Eye (tissue), 1 donor: ENCODE measurements at places on chromosomes 5 and 9.

DNA sequence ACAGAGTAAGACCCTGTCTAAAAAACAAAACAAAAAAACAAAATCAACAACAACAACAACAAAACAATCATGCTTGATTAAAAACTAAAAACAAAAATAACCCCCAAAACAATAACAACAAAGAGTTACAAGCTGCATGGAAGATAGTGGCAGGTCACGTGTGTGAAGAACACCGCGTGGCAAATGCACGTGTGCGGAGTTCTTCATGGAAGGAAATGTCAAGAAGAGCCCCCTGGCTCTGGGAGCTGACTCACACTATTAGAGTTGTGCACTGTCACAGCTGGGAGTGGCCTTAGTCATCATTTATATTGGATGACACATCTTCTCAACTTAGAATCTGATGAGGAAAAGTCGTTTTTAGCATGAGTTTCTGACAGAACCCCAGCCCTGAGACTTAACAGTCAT is 110.5 kb downstream of the JMY start:
- DNase-seq: no peak

- no peak for DNase-seq
Observed at GRCh38 chr9:122176916-122177315, 17.2 kb downstream of the MORN5 start.

DNA sequence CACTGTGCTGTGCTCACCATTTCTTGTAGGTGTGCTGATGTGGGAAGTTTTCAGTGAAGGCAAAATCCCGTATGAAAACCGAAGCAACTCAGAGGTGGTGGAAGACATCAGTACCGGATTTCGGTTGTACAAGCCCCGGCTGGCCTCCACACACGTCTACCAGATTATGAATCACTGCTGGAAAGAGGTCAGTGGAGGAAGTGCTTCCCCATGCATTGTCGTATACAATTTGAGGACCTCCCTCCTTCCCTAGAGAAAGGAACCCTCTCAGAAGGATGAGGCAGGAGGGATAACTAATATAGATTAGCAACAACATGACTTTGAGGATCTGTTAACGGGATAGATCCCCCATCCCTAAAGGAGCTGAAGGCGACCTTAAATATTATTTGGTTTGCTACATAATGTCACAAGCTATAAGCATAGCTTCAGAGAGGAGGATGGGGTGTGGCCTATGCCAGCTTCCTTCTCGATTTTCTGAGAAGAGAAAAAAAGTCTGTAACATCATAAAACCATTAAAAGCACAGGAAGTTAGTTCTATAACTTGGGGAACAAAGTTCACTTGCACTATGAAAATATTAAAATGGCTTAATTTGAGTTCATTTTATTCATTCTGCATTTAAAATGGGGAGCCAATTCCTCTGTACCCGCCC is 17.0 kb upstream of the CYFIP2 start:
- DNase-seq: no peak

DNA sequence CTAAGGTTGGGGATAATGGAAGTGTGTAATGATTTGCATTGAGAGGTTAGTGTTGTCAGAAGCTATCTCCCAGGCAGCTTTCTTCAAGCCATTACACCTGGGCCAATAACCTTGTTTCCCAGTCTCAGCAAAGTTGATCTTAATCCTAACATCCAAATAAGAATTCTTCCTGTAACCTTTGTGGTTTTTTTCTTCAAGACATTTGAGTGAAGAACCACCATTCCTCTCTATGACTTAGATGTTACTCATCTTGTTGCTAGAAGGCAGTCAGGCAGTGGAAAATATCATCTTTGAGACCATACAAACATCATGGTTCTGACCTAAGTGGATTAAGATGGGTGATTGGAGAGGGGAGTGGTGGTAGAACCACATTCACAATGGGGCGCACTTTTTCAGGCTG is 103.5 kb downstream of the NDUFAF2 start:
- DNase-seq: no peak

DNA sequence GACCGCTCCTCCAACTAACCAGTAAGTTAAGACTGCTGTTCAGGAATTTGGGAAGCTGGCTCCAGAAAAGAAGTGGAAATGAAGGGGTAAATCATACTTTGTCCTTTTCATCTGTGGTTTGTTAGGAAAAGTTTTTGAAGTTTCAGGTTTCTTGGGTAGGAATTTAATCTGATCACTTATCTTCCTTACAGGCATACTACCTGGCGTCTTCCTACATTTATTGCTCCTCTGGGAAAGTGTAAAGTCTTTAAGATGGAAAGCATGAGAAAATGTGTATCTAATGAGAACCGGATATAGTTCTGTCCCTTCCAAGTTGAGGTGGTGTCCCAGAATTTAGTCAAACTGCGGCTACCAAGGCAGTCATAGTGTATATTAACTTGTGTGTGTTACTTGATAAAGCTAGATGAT is 1.3 kb downstream of the RASA1 start:
- DNase-seq: no peak

DNA sequence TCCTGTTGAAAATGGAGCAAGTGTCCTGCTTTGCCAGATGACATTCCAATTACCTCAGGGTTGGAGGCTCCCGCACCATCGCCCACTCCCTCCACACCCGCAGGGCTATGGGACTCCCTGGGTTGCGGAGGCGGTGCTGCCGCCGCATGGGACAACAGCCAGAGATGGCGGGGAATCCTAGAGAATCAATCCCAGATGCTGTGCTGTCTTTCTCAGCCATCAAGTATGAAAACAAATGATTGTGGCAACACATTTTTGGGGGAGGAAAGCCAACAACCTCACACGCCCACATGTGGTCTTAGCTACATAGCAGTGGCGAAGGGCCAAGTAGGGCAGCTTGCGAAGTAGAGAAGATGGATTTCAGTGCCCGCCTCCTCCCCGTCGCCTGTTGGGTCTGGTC is 46.7 kb downstream of the IL31RA start:
- peak; percentile 81 for DNase-seq

DNA sequence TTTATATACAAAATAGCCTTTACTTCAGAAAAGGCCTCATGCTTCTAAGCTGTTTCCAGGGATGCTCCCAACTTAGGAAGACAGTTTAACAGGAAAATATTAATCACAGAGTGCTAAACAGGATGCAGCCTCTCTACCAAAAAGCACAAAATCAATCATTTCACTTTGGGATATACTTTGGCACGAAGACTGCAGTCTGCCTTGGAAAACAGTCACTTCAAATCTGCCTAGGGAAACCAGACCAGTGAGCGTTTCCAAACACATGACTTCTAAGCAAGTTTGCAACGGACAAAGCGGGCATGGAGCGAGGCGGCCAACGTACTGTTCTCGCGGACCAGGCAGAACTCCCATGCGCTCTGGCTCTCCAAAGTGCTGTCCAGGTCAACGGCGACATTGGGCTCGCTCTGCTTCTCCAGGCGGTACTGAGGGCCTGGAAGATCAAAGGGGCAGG is 201.0 kb downstream of the MAPKAP1 start:
- DNase-seq: no peak

DNA sequence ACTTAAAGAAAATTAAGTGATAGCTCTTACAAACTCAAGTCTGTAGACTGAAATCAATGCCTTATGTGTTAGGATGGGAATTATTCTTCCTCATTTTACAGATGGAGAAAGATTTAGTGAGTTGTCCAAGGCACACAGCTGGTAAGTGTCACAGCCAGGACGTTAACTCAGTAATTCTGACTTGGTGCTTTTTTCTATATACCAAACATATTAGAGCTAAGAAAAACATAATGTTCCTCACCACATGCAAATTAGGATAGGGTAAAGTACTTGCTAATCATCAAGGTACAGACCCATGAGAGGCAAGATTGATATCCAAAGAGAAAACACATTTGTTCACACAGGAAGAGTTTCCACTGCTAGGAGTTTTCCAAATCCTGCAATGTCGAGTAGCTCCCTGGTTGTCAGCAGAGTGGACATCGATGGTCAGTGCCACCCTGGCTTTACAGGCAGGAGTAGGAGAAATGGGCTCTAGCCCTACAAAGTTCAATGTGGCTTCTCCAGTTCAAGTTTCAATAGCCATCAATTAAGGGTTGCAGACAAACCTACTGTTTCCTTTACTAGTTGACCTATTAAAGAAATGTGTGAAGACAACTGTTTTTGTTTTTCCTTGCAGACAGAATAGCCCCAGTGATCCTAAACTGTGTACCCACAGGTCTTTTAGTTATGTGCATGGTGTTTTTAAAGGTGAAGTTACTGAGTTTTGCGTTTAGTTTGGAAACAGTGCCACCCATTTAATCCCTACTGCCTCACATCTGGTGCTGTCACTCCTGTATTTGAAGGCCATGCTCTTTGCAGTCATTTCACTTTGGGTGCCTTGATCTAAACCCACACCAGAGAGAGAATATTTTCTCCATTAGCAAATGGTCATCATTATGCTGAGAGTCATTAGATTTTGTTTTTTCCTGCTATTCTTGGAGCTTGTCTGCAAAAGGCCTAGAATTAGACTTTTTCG is 460.8 kb upstream of the SMARCA2 start:
- no peak for DNase-seq

- no peak for DNase-seq
Observed at GRCh38 chr5:35188031-35188457, 42.2 kb downstream of the PRLR start.

GRCh38 chr9:129306318-129306973 is 128.4 kb upstream of the IER5L start:
- DNase-seq: no peak

DNA sequence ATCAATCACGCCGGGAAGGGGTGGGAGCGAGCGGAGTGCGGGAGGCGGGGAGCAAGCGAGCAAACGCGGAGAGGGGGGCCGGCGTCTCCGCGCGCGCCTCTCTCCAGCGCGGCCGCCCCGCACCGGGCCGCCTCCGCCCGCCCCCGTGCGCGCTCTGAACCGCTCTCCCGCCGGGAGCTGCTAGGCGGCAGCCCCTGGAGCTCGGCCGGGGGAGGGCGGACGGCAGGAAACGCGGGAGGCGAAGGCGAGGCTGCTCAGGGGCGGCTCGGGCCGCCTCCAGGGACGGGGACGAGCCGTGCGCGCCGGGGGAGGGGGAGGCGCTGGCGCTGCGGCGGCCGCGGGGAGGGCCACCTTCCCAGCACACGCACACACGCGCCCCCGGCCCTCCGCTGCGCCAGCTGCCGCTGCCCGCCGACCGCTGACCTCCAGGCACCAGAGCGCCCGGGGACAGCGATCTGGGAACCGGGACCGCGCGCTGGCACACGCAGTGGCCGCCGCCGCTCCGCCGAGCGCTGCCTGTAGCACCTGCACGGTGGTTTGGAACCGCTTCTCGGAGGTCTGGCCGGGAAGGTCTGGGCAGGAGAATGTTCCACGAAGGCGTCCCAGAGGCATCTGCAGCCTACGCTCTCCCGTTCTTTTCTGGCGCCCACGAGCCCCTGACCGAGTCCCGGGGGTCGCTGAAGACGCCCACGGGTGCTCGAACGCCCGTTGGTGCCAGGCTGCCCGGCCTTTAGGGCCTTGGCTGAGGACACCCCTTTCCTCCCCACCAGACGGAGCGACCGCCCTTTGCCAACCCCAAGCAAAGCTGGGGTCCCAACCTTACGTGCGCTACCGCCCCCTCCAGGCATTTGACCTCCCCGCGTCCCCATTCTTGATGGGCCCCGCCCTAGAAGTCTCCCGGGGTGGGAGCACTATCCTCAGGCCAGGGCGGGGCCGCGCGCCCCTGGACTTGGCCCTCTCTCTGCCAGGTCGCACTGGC is at the start of gene GABBR2:
TSS of gene GABBR2 (minus strand) at position 3 of the 979 bp plus-strand sequence. CDS start 198 bp downstream, outside the sequence.
- peak; percentile 65 for DNase-seq

DNA sequence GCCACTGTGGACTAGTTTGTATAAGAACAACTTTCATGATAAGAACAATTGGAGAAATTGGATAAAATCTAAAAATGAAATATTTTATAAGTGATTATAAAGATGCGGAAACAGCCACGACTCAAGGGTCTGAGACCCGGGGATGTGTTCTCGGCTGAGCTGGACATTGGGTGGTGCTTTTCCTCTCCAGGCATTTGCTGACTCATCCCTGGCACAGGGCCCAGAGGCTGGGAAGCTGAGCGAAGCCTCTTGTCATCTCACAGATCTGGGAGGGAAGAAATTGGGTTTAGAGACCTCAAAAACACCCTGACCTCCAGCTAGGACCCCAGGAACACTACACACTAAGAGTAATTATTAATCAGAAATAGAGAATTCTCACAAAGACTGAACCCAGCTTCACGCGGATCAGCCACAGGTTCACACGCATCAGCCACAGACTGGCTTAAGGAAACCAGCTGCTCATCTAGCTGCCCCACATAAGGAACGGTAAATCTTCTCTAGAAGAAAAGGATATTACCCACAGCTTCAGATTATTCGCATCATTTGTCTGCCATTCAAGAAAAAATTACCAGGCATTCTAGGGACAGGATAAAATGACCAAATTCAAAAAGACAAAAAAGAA is 2.8 kb upstream of the OR2V1 start:
- DNase-seq: no peak

DNA sequence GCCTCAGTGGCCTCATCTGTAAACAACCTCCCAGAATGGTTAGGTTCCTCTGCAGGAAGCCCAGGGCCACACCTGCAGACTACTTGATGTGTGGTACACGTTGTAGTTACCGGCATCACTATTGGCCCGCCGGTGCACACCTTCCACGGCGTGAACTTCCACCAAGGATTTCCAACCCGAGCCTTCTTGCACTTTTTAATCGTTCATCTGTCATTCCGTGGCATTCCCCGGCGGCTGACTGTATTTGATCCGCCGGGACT is 5.3 kb upstream of the TRIM41 start:
- DNase-seq: no peak

- DNase-seq: peak; percentile 83
Observed at GRCh38 chr9:36407122-36407723, 7.2 kb upstream of the RNF38 start.

GRCh38 chr9:132969783-132970182 is 8.7 kb upstream of the GFI1B start:
- DNase-seq: no peak

DNA sequence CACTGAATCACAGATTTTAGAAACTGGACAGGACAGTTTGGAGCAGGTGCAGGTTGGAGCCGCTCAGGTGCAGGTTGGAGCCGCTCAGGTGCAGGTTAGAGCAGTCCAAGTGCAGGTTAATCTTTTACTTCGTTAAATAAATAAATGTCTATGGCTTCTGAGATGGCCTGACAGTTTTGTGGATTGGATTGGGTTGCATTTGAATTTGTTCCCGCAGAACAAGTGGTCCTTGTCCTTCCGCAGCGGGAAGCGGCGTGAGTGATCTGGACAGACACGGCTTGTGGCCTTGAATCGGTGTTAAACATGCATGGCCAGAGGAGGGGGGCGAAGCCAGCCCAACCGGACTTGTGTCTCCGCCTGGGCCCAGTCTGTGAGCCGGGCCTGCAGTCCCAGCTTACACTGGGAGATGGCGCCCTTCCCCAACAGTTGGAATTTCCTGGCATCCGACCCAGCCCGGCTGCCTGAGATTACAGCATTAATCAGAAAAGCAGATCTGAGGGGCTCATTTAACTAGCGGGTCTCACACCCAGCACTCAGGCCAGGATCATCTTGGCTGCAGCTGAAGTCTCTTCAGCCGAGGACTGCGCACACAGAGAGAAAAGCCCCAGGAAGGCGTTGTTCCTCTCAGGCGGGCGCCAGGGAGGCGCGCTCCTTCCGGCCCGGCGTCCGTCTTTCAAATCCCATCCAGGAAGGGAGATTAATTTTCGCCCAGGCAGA is 1.5 kb upstream of the OLFM1 start:
- peak; percentile 96 for DNase-seq

GRCh38 chr5:159310511-159310910 is 19.8 kb downstream of the IL12B start:
- DNase-seq: peak; percentile 52
